T-helper 9 cell (primary cell): ENCODE measurements at places on chromosomes 1 and 21.
A peak's percentile ranks its signal among the peaks of the same experiment; 100 is the strongest.

DNA sequence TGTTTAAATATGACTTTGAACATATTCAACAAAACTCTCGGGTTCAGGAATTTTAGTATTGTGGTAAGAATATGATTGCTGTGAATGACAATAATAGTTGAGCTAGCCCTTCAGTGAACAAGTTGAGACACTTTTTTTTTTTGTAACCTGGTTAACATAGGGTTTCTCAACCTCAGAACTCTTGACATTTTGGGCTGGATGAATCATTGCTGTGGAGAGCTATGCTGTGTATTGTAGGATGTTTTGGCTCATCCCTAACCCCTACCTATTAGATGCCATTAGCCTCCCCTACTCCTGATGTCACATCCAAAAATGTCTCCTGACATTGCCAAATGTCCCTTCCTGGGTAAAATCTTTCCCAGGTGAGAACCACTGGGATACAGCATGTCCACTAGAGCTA, 113.7 kb downstream of the RUNX1 start:
- no peak for DNase-seq

DNA sequence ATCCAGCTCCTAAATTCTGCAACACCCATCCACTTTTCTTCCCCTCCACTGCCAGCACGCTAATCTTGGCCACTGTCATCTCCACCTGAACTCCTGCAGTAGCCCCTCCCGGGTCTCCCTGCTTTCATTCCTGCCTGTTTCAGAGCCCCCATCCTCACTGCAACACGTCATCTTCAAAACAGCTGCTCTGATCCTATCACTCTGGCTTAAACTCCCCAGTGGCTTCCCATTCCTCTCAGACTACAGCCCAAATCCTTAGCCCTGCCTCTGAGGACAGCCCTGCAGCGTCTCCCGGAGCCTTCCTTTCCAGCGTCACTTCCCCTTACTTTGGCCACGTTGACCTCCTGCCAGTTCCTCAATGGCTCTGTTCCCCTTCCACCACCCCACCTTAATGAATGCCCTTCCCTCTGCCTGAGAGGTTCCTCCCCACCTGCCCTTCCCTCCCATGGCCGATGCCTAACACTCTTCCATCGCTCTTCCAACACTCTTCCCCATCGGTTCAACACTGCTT, 22.9 kb upstream of the IFNAR2 start:
- DNase-seq: no peak

DNA sequence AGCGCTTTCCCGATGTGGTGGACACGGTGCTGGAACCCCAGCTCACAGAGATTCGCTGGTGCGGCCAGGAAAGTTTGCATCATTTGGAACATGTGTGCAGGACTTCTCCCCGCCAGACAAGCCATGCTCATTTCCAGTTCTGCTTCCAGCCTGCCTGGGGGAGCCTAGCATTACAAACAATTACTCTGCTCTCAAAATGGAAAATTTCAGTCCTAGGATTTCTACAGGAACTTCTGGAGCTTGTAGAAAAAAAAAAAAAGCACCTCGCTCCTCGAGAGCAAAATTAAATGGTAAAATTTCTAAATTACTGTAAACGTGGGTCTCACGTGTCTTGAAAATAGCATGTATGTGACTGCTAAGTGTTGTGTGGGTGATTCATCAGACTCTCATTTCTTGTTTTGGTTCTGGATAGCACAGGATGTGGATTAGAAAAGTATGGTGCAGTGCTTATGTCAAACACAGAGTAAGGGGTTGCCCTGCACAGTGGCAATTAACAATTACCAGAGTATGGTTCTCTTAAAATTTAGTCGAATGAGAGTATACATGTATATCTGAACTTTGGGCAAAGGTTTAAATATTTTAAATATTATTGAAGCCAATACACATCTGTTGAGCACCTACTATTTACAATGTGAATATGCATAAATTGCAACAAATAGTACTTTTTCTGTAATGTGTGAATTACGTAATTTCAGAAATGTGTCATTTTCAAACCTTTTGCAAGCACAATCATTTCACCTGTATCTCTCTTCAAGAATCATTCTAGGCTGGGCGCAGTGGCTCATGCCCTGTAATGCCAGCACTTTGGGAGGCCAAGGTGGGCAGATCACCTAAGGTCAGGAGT, 61.8 kb upstream of the PTGFRN start:
- no peak for DNase-seq

DNA sequence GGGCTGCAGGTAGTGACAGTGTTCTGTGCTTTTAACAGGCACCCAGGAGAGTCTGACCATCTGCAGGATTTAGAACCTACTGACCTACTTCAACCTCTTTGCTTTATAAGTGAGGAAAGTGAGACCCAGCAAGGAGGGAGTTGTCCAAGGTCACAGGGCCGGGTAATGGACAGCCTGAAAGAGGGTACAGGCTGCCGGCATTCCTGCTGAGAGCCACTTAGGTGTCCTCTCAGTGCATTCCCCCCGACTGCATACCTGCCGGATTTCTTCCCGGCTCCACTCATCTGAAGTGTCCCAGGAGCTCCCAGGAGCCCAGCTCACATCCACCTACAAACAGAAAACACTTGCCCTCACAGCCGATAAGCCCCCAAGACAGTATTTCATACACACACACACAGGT, 13.9 kb downstream of the PHLDA3 start:
- no peak for DNase-seq

- no peak for DNase-seq
These were observed 430.0 kb upstream of the RUNX1 start for GRCh38 chr21:35479065-35479448.

GRCh38 chr1:39297551-39297950, 93.1 kb downstream of the MACF1 start:
- no peak for DNase-seq

- DNase-seq: peak; percentile 59
These were observed at the start of gene NOS1AP for GRCh38 chr1:162069334-162070093. Gene NOS1AP (plus strand): TSS chr1:162069691. CDS start chr1:162070178, 487 bp downstream.

- DNase-seq: no peak
These were observed 35.4 kb downstream of the SELL start for GRCh38 chr1:169676001-169676400.

DNA sequence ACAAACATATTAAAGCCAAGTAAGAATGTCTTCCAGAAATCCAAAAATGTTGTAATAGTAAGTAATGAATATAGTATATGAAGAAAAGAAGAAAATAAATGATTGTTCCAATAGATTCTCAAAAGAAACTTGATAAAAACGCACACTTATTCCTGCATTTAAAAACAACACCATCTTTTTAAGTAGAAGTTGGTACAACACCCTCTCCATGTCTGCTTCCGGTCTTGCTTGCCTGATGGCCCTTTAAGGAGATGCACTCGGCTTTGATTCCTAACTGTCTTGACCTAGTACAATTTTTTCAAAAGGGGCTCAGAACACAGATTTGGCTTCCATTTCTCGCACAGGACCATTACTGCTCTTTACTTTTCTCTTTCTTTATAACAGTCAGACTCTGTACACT, 9.0 kb downstream of the CLCA1 start:
- DNase-seq: no peak

GRCh38 chr1:44314452-44314851, 40.6 kb downstream of the ERI3 start:
- DNase-seq: no peak

- DNase-seq: peak; percentile 78
These were observed 1.8 kb upstream of the CDKN2C start for GRCh38 chr1:50968158-50968820.

DNA sequence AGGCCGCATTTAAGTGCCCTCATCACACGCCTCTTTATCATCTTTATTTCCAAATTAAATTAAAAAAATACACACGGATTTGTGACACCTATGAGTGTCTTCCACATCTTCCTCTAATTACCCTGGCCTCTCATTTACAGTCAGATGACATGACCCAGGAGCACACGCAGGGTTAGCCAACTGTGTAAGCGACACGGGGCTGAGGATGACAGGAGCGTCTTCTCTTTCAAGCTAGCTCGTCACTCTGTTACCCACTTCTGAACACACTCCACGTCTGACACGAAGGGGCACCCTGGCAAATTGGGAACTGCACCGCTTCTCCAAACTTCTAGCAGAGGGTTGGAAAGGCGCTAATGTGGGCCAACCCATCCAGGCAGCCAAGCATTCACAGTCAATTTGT, 112.1 kb downstream of the SMYD2 start:
- DNase-seq: no peak

DNA sequence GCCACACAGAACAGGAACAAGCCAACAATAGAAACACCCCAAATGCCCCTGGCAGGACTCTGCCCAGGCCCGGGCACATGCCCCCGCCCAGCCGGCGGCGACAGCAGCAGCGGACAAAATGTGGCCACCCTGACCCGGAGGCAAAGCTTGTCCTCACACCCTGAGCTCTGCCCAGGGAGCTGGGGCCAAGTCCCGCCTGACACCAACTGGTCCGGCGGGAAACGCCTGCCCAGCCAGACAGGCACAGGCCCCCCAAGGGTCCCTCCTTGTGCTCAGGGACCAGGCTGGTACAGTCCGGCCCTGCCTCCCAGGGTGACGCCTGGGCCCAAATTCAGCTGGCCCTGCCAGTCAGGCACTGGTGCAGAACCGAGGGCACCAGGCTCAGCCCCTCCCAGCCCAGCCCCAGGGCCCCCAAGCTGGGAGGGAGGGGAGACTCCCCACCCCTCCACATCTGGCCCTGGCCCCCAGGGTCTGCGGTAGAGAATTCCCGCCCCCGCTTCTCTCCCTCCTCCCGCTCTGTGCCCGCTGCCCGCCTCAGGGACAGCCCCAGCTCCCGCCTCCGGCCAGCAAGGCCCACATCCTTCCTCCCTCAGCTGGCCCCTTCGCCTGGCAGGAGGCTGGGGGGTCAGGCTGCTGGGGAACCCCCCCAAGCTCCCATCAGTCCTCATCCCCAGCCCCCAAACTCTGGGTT, 2.0 kb downstream of the AHDC1 start:
- DNase-seq: no peak

DNA sequence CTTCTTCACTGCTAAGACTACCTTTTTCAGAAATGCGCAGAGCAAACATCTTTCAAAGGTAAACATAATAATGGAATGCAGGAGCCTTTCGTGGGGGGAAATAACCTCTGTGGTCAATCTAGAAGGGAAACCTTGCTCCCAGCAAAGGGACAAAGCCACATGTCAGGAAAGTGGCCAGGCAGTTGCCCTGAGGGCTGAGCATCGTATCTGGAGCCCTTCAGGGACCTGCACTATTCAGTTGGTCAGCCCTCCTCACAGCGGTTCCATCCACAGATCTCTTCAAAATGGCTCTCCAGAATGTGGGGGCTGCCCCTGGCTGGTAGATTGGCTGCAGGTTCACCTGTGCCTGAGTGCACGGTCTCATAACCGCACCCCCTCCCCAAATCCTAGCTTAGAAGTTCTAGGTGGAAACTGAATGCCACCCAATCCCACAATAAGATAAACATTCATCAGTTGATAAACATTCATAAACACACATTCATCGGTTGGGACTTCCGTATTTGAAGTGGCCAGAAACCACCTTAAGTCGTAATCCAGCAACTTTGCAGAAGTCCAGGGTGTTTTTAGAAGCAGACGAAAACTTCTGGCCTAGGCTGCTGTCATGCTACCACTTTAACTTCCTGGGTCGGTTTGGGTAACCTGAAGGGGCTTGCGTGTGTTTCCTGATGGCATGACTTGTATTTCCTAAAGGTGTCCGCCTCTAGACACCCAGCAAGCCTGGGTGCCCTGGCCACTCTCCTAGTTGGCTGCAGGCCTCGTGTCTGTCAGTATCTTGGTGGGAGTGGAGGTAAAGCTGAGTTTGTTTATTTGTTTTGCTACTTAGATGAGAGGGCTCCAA, 50.5 kb downstream of the RASSF5 start:
- peak; percentile 26 for DNase-seq

- DNase-seq: no peak
These were observed 100.0 kb downstream of the CDC7 start for GRCh38 chr1:91600431-91601337.

GRCh38 chr1:212827831-212828278, 19.6 kb downstream of the SPATA45 start:
- no peak for DNase-seq

- DNase-seq: no peak
These were observed 749 bp upstream of the GLUL start for GRCh38 chr1:182392050-182393028.

DNA sequence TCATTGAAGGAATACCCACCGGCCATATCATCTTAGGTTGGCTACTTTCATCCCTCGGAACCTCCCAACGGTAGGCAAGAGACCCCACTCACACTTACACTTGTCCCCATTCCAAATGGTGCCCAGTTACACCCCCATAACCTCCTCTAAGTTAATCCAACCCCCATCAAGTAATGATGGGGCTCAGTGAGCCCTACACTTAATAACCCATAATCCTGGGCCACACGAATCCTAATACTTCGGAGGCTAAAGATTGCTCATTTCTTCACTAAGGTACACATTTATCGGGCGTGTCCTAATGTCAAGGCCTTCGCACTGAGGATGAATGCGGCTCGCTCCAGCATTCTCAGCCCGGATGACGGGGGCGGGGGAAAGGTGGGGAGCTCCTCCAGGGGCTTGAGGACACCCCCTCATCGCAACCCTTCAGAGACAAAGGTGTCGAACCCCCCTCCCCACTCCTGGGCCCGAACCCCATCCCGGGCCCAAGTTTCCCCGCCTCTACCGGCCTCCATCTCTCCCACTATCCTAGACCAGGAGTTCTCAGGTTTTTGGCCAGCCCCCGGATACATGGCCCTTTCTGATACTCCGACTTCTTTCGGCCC, 435 bp downstream of the ILF2 start:
- DNase-seq: no peak

GRCh38 chr1:229461032-229461668, 27.3 kb upstream of the ACTA1 start:
- DNase-seq: no peak

GRCh38 chr1:177753655-177754054, 216.2 kb downstream of the SEC16B start:
- no peak for DNase-seq

GRCh38 chr1:81757398-81758020, 43.2 kb upstream of the ADGRL2 start:
- no peak for DNase-seq

DNA sequence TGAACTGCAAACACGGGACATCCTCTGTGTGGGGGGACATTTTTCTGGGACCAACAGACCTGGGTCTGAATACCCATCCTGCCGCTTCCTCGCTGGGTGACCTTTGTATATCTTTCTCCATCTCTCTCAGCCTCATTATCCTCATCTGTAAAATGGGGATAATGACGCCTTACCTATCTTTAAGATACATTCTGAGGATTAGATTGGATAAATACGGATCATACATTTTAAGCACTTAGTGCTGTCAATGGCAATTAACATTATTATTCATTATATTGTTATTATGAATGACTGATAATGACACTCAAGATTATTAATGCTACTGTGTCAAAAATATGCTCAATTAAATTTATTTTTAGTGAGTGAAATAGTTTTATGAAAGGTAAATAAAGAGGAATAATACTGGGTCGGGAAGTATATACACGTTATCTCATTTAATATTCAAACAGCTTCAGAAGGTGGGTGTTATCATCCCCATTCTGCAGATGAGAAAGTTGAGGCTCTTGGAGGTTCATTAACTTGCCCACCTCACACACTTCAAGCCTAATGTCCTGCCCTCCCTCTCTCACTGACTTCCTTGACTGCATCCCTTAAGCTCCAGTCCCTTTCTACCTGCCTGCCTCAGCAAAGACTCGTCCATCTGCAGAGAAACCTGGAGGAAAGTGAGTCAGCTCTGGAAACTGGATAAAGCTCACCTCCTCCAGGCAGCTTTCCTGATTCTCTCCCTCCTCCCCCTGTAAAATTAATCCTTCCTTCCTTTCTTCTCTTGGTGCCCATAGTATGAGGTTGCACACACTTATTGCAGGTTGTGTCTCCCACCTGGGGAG, 120.7 kb upstream of the JUN start:
- DNase-seq: no peak

- no peak for DNase-seq
These were observed 1.5 kb downstream of the KIRREL1 start for GRCh38 chr1:157994704-157995582.

- no peak for DNase-seq
These were observed 497.1 kb downstream of the AGBL4 start for GRCh38 chr1:49526672-49527071.
